ENCODE measurements at places on chromosomes 12 and 14.
A peak's percentile ranks its signal among the peaks of the same experiment; 100 is the strongest.

GRCh38 chr12:25767606-25768005 is 190.9 kb upstream of the RASSF8 start:
- DNase-seq: no peak

GRCh38 chr12:118175823-118176447 is 40.0 kb downstream of the PEBP1 start:
- DNase-seq: no peak

DNA sequence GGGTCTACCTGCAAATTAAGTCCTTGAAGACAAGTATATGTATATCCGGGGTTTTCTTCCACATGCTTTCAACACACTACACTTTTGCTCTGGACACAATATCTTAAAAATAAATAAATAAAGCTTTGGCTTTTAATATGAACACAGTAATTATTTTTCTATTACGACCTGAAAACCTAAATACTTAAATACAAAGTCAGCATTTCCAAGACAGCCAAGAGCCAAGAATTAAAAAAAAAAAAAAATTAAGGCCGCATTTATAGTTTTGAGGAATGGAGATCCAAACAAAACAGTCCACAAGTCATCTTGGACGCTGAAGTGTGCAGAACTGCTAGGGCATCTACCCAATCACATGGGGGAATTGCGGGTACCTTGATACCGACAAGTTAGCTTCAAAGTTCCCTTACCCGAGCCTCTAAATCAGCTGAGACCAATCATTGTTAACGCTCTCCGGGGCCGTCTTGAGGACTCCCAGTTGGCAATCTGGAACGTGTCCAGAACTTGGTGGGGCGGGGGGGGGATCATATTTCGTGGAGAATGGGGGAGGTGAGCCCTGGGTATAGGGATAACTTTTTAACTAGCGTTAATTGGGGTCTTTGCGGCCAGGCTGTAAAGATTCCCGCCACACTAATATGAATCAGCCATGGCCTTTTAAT is 731 bp upstream of the PCNX4 start:
- DNase-seq: no peak

- DNase-seq: no peak
Measured at GRCh38 chr12:68474467-68475204, 136.1 kb upstream of the RAP1B start.

GRCh38 chr12:71942259-71942658 is 3.6 kb downstream of the TPH2 start:
- no peak for DNase-seq

DNA sequence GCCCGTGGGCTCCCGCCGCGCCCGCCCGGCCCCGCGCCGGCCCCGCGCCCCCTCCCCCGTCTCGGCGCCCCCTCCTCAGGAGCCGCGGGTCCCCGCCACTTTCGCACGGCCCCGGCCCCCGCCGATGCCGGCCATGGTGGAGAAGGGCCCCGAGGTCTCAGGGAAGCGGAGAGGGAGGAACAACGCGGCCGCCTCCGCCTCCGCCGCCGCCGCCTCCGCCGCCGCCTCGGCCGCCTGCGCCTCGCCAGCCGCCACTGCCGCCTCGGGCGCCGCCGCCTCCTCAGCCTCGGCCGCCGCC is 263 bp downstream of the RCOR1 start:
- no peak for DNase-seq

DNA sequence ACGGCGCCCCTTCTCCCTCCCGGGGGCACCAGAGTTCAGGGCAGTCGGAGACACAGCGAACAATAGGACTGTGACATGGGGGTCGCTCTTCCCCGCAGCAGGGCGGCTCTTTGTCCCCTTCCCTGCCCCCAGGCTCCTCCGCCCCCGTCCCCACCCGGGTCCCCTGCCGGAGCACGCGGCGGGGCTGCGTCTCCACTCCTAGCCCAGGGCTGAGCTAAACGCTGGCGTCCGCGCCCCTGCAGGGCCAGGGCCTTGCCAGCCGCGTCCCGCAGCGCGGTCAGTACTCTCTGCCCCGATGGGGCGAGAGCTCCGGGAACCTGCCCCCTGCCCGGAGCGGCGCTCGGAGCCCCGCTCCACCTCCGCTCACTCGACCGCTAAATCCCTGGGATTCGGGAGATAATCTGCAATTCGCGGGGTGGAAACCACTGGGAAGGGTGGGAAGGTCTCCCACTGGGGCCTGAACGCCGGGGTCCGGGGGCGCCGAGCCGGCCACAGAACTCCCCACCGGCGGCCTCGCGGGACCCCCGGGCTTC is 825 bp upstream of the CCDC85C start:
- no peak for DNase-seq

GRCh38 chr12:57216014-57216911 is at the start of gene NXPH4:
Gene NXPH4, plus strand, starts transcription at chr12:57216794. Its CDS starts 176 bp downstream, at chr12:57216970.
- peak; percentile 42 for DNase-seq

- DNase-seq: no peak
Measured at GRCh38 chr14:54781080-54781479, 121.5 kb downstream of the GCH1 start.

- no peak for DNase-seq
Measured at GRCh38 chr14:23568600-23569331, 1.2 kb upstream of the AP1G2 start.

DNA sequence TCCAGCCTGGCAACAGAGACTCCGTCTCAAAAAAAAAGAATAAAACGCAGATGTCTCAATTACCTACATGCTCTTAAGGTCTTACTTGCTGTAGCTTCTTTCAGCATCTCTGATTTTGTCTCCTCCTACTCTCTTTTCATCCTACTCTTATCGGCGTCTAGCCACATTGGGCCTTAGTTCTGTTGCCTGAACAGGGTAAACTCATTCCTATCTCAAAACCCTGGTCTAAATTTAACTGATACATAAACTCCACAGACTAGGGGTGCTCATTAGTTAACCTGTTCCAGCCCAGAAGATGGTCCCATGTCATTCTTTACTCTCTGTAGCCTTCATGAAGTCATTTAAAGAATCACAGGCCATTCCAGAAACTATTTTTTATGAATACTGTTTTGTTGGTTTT is 33.6 kb downstream of the EXD2 start:
- no peak for DNase-seq
